NCI-H2081 (cell line): ENCODE measurements at places on chromosomes 11 and 22.
A peak's percentile ranks its signal among the peaks of the same experiment; 100 is the strongest.

DNA sequence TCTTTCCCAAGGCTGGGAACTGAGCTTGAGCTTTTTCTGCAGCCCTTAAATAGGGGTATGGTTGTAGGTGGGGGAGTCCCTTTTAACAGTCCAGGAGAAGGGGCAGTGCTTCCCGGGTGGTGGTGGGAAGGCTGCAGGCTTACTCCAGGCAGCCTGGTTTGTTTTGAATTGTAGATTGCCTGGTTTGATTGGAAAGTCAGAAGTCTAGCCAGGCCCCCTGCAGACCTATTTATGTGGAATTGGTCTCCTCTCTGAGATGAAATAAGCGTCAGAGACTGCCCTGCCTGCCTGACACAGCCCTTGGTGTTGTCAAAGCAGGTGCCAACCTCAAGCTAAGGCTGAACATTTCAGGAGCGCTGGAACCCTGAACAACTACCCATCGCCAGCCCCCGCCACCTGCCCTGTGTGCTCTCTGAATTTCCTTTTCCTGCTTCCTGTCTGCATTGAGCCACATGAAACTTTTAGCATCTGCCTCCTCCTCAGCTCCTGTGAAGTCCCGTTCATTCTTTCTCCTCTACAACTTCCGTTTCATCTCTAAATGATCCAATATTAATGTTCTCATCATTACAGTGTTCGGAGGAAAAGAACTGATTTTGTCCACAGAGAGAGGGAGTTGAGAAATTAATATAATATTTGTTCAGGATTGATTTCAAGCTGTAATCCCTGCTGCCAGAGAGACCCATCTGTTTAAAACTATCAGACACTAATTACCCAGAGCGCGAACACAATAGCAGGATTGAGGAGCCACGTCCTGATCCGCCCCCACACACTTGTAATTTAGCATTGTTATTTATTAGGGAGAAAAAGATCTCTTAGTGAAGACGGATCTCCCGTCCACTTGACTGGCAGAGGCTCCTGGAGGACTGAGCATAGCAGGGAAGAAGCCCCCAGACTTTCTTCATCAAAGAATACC lies 136.5 kb downstream of the TRIM29 start:
- peak; percentile 33 for DNase-seq

GRCh38 chr22:40982482-40983385 lies 31.6 kb downstream of the RBX1 start:
- DNase-seq, result no peak

- DNase-seq, result no peak
These were observed 84.6 kb downstream of the ETS1 start for GRCh38 chr11:128502726-128503125.

- DNase-seq, result peak; percentile 54
These were observed 14.5 kb downstream of the SCGB1A1 start for GRCh38 chr11:62433141-62433903.
